ENCODE measurements at places on chromosomes 1 and 21. TPM values are rescaled to one million over a fixed set of nuclear protein-coding genes. Genes with fewer than 3 reads are reported as not detected.

Gene DMBX1
- total RNA-seq: not detected

Gene KCNA2
- total RNA-seq: under 0.01 TPM

Gene GJA8
- total RNA-seq: not detected

Gene CRYAA
- total RNA-seq: not detected

Gene PHLDA3
- 11.7 TPM for total RNA-seq

Gene C1orf185
- total RNA-seq: not detected

Gene LEPR
- total RNA-seq: 20.9 TPM

Gene FBLIM1
- total RNA-seq: 47.0 TPM

Gene ZNF670
- total RNA-seq: not detected

Gene APOBEC4
- total RNA-seq: not detected

Gene ADSS2
- total RNA-seq: 37.9 TPM

Gene AKIRIN1
- total RNA-seq: 134 TPM

Gene PTAFR
- total RNA-seq: 2.8 TPM

Gene MR1
- 11.2 TPM for total RNA-seq

Gene VCAM1
- 35.1 TPM for total RNA-seq

Gene BTBD8
- total RNA-seq: 8.2 TPM

Gene NPPB
- not detected for total RNA-seq

Gene FTCD
- total RNA-seq: not detected

Gene IGSF5
- total RNA-seq: not detected

Gene PLEKHA6
- total RNA-seq: 58.2 TPM

Gene PADI1
- total RNA-seq: 0.37 TPM

Gene ZSWIM5
- total RNA-seq: 3.0 TPM

Gene NHLH1
- total RNA-seq: not detected

Gene MX2
- 70.5 TPM for total RNA-seq

Gene PODN
- total RNA-seq: 128 TPM

Gene PADI4
- total RNA-seq: not detected

Gene EXO1
- 19.3 TPM for total RNA-seq

Gene SOX13
- 42.6 TPM for total RNA-seq

Gene MYCL
- total RNA-seq: 4.5 TPM

Gene SAMSN1
- total RNA-seq: 21.0 TPM

Gene CDC42SE1
- 52.5 TPM for total RNA-seq

Gene ZNF697
- total RNA-seq: 1.8 TPM

Gene SLC1A7
- total RNA-seq: 0.29 TPM

Gene CD84
- total RNA-seq: 2.0 TPM

Gene VAMP3
- 114 TPM for total RNA-seq

Gene CFAP107
- not detected for total RNA-seq

Gene TCHHL1
- total RNA-seq: not detected

Gene TDRD10
- total RNA-seq: 0.18 TPM

Gene RAB4A
- total RNA-seq: 31.2 TPM

Gene MAP3K21
- total RNA-seq: 44.9 TPM

Gene PCAT6
- not detected for total RNA-seq

Gene CD48
- not detected for total RNA-seq

Gene CFAP74
- total RNA-seq: not detected

Gene CDA
- total RNA-seq: not detected

Gene PLPPR5
- total RNA-seq: 2.0 TPM

Gene DCAF6
- 57.8 TPM for total RNA-seq

Gene FNDC5
- 0.89 TPM for total RNA-seq

Data from stomach (tissue), 19 donors.